WTC11 (cell line): ENCODE measurements at places on chromosomes 2 and 18. TPM values are rescaled to one million over a fixed set of nuclear protein-coding genes. Genes with fewer than 3 reads are reported as not detected.

- no peak overlapping the region for H3K4me3 ChIP-seq
- no peak overlapping the region for H3K27ac ChIP-seq
- H3K4me1 ChIP-seq, result peaks cover 3% of the 10 kb centered on the region
- peaks cover 3% of the 10 kb centered on the region; the same call in 1 of the 2 replicates for H3K36me3 ChIP-seq
- no peaks in the 10 kb centered on the region for H3K27me3 ChIP-seq
Observed at GRCh38 chr2:181546086-181546485, 88.9 kb downstream of the ITGA4 start.

DNA sequence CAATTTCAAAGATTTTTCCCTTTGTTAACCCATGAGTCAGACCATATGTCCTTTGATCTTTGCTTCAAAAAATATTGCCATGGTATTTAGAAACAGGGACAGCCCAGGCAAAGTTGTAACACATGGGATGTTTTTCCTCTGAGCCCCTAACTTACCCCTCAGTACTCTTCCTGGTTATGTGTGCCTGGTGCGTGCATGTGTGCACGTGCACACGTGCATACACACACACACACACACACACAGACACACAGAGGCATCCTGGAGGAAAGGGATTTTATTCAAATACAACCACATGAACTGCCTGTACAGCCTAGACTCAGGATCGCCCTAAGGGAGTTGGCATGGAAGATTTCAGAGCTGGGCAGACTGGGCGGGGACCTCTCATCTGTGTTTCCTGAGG, 5.1 kb downstream of the AFF3 start:
- DNase-seq, result no peak
- H3K27me3 ChIP-seq, result no peaks in the 10 kb centered on the region

The NPPC gene
- total RNA-seq, result 0.98 to 2.5 TPM (median 2.2 TPM) in 3 replicates

DNA sequence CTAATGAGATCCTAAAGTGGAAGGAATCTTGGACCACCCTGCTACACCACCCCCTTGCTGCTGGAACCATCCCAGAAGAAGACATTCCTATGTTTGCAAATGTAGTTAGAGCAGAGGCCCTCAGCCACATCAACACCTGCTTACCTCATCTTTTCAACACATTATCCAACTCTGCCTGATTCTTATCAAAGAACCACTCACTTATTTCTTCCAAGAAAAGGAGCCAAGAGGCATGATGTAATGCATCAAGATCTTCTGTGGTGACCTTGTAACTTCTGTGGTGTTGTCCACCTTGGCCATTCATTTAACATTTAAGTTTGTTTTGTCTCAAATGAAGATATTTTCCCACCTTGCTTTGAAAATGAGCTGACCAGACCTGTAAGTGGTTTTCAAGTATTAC, 338.1 kb downstream of the CTNNA2 start:
- 0 out of 2 replicates have a peak overlapping the region, but pooled peaks have one; percentile 63 for H3K27ac ChIP-seq
- H3K4me1 ChIP-seq, result peaks cover 67% of the 10 kb centered on the region
- H3K27me3 ChIP-seq, result no peaks in the 10 kb centered on the region

GRCh38 chr2:202278944-202279343, 13.4 kb downstream of the NOP58 start:
- no peak for DNase-seq
- H3K4me1 ChIP-seq, result no peaks in the 10 kb centered on the region
- H3K27ac ChIP-seq, result no peak overlapping the region
- peaks cover 51% of the 10 kb centered on the region for H3K36me3 ChIP-seq

The ITGA6 gene
- total RNA-seq, result 78.8 to 83.6 TPM (median 82.4 TPM) in 3 replicates

GRCh38 chr2:159849160-159849813, 51.3 kb upstream of the CD302 start:
- no peaks in the 10 kb centered on the region for H3K27me3 ChIP-seq
- H3K4me1 ChIP-seq, result no peaks in the 10 kb centered on the region
- no peak overlapping the region for H3K27ac ChIP-seq
- no peak overlapping the region for H3K4me3 ChIP-seq

The IL18R1 gene
- 0.25 to 0.46 TPM in 2 of 3 replicates, not detected in the other for total RNA-seq

DNA sequence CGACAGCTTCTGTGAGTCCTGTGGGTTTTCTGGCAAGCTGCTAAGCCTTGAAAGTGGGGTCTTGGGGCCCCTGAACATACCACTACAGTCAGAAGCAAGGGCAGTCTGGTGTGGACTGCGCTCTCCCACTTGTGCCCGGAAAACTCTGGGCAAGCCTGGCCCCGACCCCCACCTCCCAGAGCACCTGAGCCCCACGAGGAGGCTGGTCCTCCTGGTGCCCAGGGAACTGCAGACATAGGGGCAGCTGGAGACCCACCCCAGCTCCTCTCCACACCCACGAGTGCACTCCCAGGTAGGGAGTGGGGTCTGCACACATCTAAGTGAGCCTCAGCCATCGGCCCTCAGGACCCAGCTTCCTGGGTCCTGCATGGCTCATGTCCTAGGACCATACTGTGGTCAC, 16.2 kb upstream of the GPC1 start:
- H3K27me3 ChIP-seq, result peaks cover 9% of the 10 kb centered on the region
- no peak overlapping the region for H3K4me3 ChIP-seq
- peaks cover 13% of the 10 kb centered on the region for H3K36me3 ChIP-seq
- H3K4me1 ChIP-seq, result no peaks in the 10 kb centered on the region
- no peak for DNase-seq

The CCL20 gene
- not detected in 3 replicates for total RNA-seq

DNA sequence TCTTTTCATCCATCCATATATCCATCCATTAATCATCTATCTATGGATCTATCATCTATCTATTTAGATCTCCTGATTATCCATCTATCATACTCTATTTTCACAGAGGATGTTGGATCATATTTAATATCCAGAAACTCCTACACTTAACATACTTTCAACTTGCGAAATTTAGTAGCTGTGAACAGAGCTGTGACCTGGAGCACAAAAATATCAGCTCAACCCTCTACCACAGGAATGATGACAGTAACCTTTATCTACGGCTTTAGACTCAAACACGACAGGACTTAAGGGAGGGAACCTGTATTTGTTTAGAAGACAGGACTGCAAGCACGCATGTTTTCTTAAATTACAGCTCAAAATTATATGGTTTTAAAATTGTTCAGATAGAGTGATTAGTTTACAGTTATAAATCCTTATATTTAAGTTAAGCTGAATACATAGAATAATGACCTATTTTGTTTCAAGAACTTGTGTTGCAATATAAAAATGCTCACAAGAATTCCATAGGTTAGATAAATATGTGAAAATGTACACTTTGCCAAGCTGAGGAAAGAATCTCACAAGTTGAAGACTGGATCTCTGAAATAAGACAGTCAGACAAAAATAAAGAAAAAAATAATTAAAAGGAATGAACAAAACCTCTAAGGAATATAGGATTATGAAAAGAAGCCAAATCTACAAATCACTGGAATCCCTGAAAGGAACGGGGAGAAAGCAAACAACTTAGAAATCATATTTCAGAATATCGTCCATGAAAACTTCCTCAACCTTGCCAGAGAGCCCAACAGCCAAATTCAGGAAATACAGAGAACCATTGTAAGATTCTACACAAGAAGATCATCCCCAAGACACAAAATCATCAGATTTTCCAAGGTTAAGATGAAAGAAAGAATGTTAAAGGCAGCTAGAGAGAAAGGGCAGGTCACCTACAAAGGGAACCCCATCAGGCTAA, 142.0 kb downstream of the COL6A3 start:
- H3K4me1 ChIP-seq, result peaks cover 13% of the 10 kb centered on the region
- H3K4me3 ChIP-seq, result no peak overlapping the region
- H3K27me3 ChIP-seq, result no peaks in the 10 kb centered on the region; the same call in 1 of the 2 replicates
- DNase-seq, result no peak
- no peak overlapping the region for H3K27ac ChIP-seq

- H3K4me3 ChIP-seq, result no peak overlapping the region
- no peak for DNase-seq
- H3K36me3 ChIP-seq, result no peaks in the 10 kb centered on the region
- H3K27ac ChIP-seq, result no peak overlapping the region
- H3K27me3 ChIP-seq, result peaks cover 2% of the 10 kb centered on the region; the same call in 1 of the 2 replicates
Observed at GRCh38 chr18:11565716-11566115, 43.7 kb upstream of the SLC35G4 start.

DNA sequence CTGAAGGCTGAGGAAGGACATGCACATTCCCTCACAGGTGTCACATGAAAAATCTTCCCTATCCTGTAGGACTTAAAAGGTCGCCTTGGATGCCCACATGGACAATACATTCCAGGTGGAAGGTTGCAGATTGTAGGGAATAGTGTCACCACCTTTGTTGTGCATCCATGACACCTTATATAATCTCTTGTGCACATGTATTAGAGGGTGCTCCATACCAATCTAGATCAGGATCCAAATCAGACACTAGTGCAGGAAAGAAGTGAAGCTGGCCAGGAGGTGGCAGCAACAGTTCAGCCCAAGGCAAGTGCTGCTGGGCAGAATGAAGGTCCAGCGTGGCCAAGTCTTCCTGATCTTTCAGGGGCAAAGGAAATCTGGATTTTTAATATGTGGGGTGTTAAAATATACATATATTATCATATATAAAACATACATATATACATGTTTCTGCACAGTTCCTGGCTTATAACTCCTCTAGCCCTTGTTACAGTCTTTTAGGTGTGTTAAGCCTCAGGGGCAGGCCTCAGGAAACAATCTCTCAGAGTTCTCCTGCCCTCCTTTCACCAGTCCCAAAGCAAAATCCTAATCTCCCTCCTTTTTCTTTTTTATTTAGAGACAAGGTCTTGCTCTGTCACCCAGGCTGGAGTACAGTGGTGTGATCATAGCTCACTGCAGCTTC, 16.6 kb downstream of the NIF3L1 start:
- H3K27ac ChIP-seq, result no peak overlapping the region
- no peaks in the 10 kb centered on the region for H3K4me1 ChIP-seq
- peak; percentile 72 for DNase-seq
- H3K27me3 ChIP-seq, result no peaks in the 10 kb centered on the region

- no peak for DNase-seq
- H3K4me3 ChIP-seq, result no peak overlapping the region
- peaks cover 5% of the 10 kb centered on the region; the same call in 1 of the 2 replicates for H3K4me1 ChIP-seq
- peaks cover 7% of the 10 kb centered on the region for H3K36me3 ChIP-seq
- H3K27ac ChIP-seq, result no peak overlapping the region
Observed at GRCh38 chr2:159226608-159227385, 59.7 kb downstream of the WDSUB1 start.

The GREB1 gene
- total RNA-seq, result 31.9 to 35.7 TPM (median 34.4 TPM) in 3 replicates

The ZCCHC2 gene
- 15.9 to 18.8 TPM (median 16.7 TPM) in 3 replicates for total RNA-seq

- no peaks in the 10 kb centered on the region for H3K36me3 ChIP-seq
- H3K27me3 ChIP-seq, result no peaks in the 10 kb centered on the region
- no peak overlapping the region for H3K27ac ChIP-seq
- no peak for DNase-seq
- peaks cover 22% of the 10 kb centered on the region for H3K4me1 ChIP-seq
Observed at GRCh38 chr2:142840436-142840835, 37.0 kb upstream of the KYNU start.

DNA sequence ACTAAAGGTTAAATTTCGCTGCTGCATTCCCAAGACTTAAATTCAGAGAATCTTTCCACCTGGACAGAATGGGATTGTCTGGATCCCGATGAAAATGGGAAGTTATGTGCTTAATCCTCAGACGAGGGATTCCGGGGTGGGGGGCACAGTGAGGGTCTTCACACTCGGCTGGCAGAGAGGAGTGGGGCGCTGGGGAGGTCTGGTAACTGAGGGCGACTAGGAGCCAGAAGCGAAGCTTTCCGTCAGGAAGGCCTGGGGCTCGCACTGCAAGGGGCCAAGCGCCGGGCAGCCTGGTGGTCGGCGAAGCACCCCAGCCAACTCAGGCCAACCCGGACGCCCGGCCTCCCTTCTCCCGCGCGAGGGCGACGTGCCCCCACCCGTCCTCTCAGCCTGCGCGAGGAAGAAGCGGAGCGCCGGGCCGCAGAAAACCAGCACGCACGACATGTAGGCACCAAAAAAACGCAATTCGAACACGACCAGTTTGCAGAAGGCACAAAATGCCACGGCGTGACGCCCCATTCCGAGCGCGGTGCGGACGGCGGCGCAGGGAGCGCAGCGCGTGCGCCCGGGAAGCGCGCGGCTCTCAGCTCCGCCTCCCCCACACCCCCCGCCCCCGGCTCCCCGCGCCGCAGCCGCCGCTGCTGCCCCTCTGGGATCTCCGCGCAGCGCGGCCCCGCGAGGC, 188.1 kb downstream of the ZEB2 start:
- peaks cover 17% of the 10 kb centered on the region for H3K27me3 ChIP-seq
- H3K4me3 ChIP-seq, result peak overlapping the region; percentile 86
- peaks cover 5% of the 10 kb centered on the region; the same call in 1 of the 2 replicates for H3K36me3 ChIP-seq
- peak; percentile 51 for DNase-seq
- peaks cover 40% of the 10 kb centered on the region for H3K4me1 ChIP-seq
